ENCODE measurements at places on chromosomes 7 and 10.
A peak's percentile ranks its signal among the peaks of the same experiment; 100 is the strongest.

DNA sequence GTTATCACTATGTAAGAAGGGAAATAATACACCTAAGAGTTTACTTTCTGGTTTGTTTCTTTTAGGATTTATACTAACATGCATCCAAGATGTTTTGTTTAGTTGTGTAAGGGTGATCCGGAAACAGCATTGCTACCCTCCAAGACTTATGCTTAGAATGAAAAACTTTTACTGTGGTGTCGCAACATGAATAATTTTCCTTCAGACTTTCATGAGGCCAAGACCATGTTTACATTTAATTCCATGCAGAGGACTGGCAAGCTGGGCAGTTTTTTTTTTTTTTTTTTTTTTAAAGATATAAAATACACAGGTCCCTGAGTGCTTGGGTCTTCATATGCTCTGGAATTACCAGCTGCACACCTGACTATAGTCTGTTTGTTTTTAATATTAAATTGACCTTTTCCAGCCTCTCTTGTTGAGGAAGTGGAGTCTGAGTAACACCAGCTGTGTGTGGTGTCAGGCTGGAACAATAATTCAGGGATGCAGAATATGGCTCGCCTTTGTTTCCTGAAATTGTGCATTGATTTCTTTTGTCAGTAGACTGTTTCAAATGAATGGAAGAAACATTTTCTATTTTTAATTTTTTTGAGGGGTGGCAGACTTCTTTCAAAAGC is 81.7 kb downstream of the ST7 start:
- DNase-seq = no peak

- no peak for DNase-seq
Observed at GRCh38 chr7:98974906-98975816, 96.8 kb downstream of the TRRAP start.

GRCh38 chr10:90642136-90642535 is 215.7 kb downstream of the HTR7 start:
- no peak for DNase-seq

DNA sequence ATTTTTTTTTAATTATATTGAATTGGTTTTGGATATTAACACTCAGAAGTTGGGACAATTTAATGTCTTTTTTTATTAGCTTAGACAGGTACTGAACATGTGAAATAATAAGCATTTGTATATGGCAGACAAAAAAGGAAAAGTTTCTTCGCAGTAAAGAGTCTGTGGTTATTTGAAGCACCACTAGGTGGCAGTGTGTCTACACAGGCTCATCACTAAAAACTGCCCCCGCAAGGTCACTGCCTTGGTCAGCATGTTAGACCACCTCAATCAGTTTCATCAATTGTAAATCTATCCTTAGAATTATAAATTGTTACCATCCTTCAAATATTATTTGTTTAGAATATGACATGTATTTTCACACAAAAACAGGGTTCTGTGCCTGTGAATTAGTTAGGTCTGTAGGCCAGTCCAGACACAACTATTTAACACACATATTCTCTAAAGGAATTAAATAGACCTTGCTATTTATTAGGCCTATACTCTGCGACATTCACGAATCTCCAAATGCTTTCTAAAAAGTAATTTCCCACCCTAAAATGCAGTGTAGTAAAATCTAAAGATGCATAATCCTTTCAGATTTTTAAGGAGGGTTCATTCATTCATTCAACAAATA is 17.0 kb downstream of the PNLIPRP3 start:
- peak; percentile 7 for DNase-seq

DNA sequence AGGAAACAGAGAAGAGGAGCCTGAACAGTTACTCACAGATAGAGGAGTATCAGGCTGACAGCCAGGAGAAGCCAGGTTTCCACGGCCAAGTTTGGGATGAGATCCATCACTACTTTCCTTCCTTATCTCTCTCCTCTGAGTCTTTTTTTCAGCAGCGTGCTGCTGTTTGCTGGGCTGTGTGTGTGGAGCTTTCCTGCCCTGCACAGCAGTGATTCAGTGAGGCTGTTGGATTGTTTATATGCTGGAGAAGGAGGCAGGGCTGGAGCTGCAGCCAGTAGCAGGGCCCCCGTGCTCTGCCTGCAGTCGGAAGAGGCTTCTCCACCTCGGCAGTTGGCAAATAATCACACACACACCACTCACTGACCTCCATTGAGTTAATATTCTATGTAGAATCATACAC is at the start of gene CYP3A7:
Gene CYP3A7 (minus strand): TSS at position 210 of the 400 bp plus-strand sequence. CDS start 103 bp downstream, at position 107.
- no peak for DNase-seq

DNA sequence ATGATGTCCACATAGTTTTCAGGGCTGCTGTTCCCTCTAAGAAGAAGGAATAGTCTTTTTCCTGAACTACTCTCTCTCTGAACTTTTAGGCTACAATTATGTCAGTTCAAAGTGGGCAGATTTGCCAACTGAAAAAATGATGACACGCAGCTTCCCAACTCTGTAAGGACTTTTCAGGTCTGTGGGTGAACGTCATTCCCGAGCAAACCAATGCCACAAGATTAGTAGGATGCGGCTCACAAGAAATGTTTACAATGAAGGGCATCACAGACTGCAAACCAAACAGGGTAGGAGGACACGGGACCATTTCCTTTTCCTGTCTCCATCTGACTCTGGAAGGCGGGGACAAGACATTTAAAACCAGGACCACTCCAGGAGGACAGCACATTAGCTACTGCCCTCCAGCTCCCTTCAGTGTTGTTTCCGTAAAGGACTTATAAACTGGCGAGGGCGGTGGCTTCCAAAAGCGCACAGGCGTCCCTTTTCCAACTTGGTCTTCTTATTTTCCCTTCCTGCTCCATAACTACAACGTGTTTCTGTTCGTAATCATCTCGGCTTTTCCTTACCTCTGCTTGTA is 539 bp upstream of the MKLN1 start:
- DNase-seq = peak; percentile 60

DNA sequence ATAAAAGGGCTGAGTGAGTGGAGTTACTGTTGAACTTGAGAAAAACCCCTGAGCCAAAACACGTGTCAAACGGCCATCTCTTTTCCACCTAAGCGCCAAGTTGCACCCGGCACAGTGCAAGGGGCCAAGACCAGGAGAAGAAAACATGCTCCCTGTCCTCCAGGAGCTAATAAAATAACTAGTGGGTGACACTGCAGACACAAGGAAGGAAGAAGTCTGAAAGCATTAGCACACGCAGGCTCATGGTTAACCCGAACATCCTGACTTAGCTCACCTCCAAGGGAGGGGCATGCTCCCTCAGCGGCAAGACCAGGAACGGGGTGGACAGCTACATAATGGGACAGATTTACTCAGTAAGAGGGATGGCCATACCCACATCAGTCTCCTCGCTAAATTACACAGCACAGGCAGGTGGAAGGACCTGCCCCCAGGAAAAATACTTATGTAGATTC is 65.0 kb downstream of the PIP4K2A start:
- no peak for DNase-seq

GRCh38 chr7:82429408-82429807 is 14.2 kb downstream of the CACNA2D1 start:
- DNase-seq = no peak

DNA sequence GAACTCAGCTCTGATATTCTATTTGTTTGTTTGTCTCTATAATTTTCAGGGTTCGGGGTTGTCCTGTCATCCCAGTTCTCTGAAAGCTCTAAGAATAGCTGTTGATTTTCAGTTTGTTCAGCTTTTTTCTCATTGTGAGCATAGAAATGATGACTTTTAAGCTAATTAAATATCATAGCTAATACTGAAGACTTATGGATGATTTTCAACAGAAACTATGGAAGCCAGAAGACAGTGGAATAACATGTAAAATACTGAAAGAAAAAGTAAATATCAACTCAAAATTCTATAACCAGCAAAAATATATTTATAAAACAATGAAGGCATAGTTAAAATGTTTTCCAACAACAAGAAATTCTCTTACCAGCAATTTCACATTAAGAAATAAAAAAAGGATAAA is 96.4 kb upstream of the ETV1 start:
- no peak for DNase-seq

- peak; percentile 62 for DNase-seq
Observed at GRCh38 chr10:97025613-97026242, 160.0 kb downstream of the SLIT1 start.

- DNase-seq = no peak
Observed at GRCh38 chr10:128310971-128311658, 184.9 kb upstream of the MKI67 start.

DNA sequence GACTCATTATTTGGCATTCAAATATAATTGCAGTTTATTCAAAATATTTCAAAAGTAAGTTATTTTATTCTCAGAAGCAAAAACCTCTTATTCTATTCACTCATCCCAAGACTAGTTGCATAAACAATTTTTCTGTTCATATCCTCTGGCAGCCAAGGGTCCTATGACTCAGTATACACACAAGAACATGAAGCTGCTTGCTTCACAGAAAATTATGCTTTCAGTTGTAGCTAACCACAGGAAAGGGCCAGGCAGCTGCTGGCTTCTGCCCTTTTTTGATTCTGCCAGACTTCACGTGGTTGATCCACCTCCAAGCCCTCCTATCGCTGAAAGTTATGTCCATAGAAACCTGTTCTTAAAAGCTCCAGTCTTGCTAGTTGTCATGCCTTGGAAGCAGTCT is 108.8 kb downstream of the ABCA13 start:
- no peak for DNase-seq

DNA sequence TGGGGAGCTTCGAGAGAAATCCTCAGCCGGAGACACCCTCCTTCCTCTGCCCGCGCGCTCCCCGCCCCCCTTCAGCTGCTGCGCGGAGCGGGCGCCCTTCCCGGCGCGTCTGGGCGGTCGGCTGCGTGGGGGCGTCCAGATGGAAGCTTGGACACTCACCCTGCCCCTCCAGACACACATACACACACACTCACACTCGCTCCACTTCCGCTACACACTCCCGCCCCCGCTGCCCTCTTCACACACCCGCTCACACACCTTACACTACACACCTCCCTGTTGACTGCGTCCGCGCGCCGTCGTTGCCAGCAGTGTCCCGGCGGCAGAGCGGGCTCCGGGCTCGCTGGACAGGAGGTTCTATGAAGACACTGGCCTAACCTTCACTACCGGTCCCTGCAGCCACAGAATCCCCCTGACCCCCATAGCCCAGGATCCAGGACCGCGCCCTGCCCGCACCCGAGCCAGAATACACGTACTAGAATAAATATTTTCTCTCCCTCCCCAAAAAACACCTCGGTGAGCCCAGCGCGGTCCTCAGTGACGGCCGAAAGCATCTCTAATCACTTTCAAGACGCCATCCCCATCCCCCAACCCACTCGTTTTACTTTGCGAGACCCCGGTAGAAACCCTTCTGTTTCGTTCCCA is 1.1 kb upstream of the EGR2 start:
- peak; percentile 63 for DNase-seq

DNA sequence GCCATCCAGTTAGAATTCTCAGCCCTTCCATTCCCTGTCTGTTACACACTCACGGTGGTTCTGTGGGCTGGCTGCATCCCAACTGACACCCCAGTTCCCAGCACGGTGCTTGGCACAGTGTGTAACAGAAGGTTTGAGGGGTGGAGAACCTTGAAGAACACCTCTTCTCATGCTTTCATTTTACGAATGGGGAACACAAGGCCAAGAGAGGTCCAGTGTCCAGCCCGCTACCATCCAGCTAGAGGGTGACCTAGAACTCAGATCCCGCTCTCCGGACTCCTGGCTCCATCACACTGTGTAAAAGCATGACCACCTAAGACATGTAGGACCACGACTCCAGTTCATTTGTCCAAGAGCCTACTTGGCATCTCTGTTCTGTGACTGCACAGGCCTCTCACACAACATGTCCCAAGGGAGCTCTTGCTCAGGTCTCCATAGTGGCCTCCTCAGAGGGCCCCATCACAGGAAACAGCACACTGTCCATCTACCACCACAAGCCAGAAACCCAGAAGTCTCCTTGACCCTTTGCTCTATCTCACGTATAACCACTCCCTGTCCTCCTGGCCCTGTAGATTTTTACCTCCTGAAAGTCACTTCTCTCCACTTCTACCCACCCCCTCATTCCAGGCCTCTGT is 2.8 kb upstream of the CDH23 start:
- no peak for DNase-seq

DNA sequence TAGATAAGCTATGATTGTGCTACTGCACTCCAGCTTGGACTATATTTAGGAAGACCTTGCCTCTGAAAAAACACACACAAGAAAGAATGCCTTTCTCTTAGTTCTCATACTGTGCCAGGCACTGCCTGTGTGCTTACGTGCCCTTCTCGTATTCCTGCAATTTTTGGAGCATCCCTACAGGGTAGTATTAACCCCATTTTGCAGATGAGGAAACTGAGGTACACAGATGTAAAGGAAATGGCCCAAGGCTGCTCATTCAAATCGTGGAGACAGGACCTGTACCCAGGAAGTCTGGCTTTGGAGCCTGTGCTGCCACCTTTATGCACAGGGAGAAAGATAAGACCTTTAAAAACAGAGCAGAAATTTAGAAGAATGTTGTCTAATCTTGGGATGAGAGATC is 16.7 kb downstream of the AGAP3 start:
- DNase-seq = no peak

GRCh38 chr7:43905209-43905946 is 1.0 kb downstream of the URGCP start:
- no peak for DNase-seq

DNA sequence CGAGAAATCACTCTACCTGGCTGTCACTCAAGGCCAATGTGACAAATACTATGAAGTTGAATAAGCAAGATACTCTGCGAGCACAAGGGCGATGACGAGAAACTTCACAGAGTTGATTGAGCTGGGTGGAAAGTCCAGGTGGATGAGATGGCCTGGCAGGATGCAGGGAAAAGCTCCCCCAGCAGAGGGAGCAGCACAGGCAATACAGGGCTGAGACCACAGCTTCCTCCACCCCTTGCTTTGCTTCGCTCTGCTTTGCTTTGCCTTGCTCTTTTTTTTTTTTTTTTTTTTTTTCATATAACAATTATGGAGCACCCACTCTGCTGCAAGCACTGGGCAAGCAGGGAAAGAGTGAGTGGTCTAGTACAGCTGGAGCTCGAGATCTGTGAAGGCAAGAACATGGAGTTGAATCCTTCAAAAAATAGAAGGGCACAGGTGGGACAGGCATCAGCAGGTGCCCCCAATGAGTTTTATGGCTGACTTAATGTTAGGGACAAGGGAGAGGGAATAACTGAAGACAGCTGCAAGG is 88.3 kb downstream of the CABCOCO1 start:
- DNase-seq = peak; percentile 66

- DNase-seq = no peak
Observed at GRCh38 chr10:1558906-1559305, 178.4 kb downstream of the ADARB2 start.

DNA sequence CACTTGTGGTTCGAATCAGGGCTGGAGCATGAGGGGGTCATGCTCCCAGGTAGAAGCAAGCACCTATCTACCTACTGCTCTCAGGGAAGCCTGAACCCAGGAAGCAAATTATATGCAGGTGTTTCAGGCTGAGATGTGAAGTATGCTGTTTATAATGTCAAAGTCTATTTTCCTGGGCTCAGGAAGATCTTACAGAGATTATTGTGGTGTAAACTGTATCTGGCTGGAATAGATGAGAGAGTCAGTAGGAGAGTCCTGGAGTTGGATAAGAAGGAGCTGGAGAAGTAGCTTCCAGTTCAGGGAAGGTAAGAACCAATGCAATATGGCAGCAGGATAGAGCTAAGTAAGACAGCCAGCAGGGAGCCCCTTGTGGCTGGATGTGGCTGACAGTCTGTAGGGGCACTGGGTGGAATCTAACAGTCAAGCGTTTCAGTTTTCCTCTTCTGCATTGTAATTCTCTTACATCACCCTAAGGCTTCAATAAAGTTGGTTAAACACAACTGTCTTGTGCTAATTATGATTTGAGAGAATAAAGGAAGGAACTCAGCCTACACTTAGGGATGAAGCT is 105.9 kb upstream of the EEPD1 start:
- DNase-seq = no peak

Data from activated naive CD4-positive, alpha-beta T cell treated with anti-CD3 and anti-CD28 coated beads, Interleukin-2, amount 50 U/mL, for 72 hours (primary cell).